Naive B cell (primary cell): ENCODE measurements at places on chromosomes 16 and 17. TPM values are rescaled to one million over a fixed set of nuclear protein-coding genes. Genes with fewer than 3 reads are reported as not detected.

DNA sequence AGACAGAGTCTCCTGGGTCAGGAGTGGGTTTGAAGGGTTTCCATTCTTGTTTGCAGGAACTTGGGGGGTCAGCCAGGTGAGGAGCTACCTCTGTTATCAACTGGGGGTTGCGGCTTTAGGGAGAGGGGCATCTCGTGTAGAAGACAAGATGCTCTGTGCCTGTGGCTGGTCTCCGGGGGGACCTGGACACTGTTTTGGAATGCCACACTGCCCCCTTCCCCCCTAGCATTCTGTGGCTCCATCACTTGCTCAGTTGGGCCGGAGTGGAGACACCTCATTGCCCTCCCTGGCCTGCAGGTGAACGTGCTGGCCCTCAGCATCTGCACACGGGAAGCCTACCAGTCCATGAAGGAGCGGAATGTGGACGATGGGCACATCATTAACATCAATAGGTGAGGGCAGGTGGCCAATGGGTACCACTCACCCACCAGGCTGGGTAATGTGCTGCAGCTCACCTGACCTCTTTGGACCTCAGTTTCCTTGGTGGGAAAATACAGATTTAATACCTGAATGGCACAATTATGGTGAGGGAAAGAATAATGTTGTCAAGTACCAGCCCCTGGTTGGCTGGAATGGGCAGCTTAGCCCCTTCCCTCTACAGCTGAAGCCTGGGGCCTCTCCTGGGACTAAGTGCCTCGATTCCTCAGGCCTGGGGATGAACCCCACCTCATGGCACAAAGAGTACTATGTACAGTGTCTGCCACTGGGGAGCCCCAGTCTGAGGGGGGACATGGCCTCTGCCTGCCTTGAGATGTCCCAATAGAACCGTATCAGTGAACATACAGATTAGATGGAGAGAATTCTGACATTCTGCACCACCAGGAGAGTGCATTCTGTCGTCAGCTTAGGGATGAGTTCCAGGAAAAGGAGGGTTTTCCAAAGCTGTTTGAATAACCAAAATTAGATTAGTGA lies 3.3 kb upstream of the MRM1 start:
- H3K27me3 ChIP-seq, result no peaks in the 10 kb centered on the region
- H3K27ac ChIP-seq, result no peak overlapping the region
- no peak overlapping the region for H3K4me3 ChIP-seq
- no peak for DNase-seq
- H3K4me1 ChIP-seq, result peaks cover 26% of the 10 kb centered on the region
- no peaks in the 10 kb centered on the region for H3K36me3 ChIP-seq

GRCh38 chr16:11677451-11677951 lies 9.2 kb downstream of the SNN start:
- no peaks in the 10 kb centered on the region for H3K36me3 ChIP-seq
- H3K27ac ChIP-seq, result peak overlapping the region; percentile 94
- no peak for DNase-seq
- H3K27me3 ChIP-seq, result no peaks in the 10 kb centered on the region

The TNFSF13 gene
- 43.1 TPM for polyA plus RNA-seq

DNA sequence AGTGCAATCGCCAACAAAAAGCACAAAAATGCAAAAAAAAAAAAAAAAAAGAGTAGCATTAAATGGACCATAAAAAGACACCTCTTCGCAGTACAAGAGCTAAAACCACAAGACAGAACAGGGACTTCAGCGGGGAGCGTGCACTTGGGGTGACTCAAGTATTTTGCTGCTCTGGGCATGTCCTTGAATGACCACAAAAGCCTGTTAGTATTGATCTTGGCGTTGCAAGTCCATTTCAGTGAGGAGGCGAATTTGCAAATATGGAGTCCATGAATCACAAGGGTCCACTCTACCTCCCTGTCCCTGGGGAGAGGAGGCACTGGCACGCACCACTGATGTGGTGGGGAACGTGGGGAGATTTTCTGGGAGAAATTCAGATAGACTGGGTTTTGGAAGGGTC lies 78.9 kb downstream of the CNGB1 start:
- H3K27me3 ChIP-seq, result peaks cover 34% of the 10 kb centered on the region
- no peak overlapping the region for H3K4me3 ChIP-seq
- no peak overlapping the region for H3K27ac ChIP-seq
- no peaks in the 10 kb centered on the region for H3K36me3 ChIP-seq
- no peaks in the 10 kb centered on the region for H3K4me1 ChIP-seq
- DNase-seq, result no peak

DNA sequence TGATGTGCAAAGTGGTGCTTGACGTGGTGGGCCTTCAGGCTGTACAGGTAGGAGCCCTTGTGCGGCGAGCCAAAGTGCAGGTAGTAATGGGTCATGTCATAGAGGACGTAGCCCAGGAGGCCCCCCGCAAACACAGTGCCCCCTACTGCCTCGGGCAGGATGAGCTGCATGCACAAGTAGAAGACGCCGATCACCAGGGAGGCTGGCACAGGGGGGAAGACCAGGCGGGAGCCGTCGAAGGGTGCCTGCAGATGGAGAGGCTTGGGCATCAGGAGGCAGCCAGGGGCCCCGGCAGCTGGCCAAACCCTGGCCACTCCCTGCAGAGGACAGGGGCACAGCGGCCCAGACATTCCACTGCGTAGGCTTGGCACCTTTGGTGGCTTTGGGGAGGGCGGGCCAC lies 15.7 kb upstream of the MLKL start:
- DNase-seq, result no peak
- no peaks in the 10 kb centered on the region for H3K36me3 ChIP-seq
- H3K4me3 ChIP-seq, result no peak overlapping the region
- H3K27ac ChIP-seq, result no peak overlapping the region
- no peaks in the 10 kb centered on the region for H3K27me3 ChIP-seq
- H3K4me1 ChIP-seq, result peaks cover 3% of the 10 kb centered on the region

DNA sequence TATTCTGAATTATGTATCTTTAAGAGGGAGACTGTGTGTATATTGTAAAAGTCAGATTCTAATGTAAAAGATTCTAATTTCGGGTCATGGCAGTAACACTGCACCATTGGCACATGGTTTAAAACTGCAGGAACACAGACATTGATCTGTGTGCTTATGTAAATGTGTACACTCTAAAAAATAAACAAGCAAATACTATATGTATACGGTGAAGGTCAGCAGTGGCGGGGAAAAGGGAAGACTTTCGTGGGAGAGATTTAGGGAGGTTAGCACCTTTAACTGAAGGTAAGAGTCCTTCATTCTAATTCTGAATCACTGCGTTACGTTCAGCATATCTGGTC lies 157.8 kb upstream of the FAM20A start:
- H3K4me1 ChIP-seq, result peaks cover 12% of the 10 kb centered on the region
- H3K27me3 ChIP-seq, result no peaks in the 10 kb centered on the region
- no peak for DNase-seq
- no peaks in the 10 kb centered on the region for H3K36me3 ChIP-seq
- H3K27ac ChIP-seq, result no peak overlapping the region

GRCh38 chr16:12801511-12802042 lies 2.1 kb downstream of the CPPED1 start:
- H3K36me3 ChIP-seq, result no peaks in the 10 kb centered on the region
- H3K27me3 ChIP-seq, result no peaks in the 10 kb centered on the region
- no peak overlapping the region for H3K27ac ChIP-seq
- H3K4me1 ChIP-seq, result peaks cover 16% of the 10 kb centered on the region
- H3K4me3 ChIP-seq, result peak overlapping the region; percentile 91
- DNase-seq, result no peak

The ZG16B gene
- polyA plus RNA-seq, result not detected
